ENCODE measurements at places on chromosomes 12 and 14.

- no peak overlapping the region for H3K4me3 ChIP-seq
- no peak for DNase-seq
- no peaks in the 10 kb centered on the region for H3K36me3 ChIP-seq
- no peaks in the 10 kb centered on the region for H3K4me1 ChIP-seq
- no peak overlapping the region for H3K27ac ChIP-seq
Observed at GRCh38 chr12:93121729-93122488, 192.8 kb upstream of the EEA1 start.

DNA sequence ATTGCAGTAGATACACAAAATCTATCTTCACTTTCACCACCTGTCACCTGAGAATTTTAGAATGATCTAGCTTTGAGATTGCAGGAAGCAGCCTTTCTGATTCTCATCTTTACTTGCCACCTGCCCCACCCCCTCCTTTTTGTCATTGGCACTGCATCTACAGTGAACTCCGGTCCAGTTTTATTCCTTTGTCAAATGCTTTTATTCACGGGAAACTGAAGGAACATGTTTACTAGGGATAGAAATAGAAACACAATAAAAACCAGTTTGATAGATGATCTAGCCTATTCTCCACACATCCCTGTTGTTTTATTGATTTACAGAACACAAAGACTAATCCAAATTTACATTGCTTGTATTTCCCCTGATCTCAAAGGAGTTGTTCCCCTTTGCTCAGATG, 471.7 kb upstream of the STXBP6 start:
- no peak overlapping the region for H3K4me3 ChIP-seq
- H3K4me1 ChIP-seq, result no peaks in the 10 kb centered on the region
- H3K27me3 ChIP-seq, result no peaks in the 10 kb centered on the region
- no peaks in the 10 kb centered on the region for H3K36me3 ChIP-seq

- H3K4me1 ChIP-seq, result peaks cover 14% of the 10 kb centered on the region
- no peak overlapping the region for H3K4me3 ChIP-seq
- H3K27me3 ChIP-seq, result no peaks in the 10 kb centered on the region
- peaks cover 4% of the 10 kb centered on the region for H3K36me3 ChIP-seq
Observed at GRCh38 chr12:46300910-46301309, 32.1 kb upstream of the SLC38A1 start.

DNA sequence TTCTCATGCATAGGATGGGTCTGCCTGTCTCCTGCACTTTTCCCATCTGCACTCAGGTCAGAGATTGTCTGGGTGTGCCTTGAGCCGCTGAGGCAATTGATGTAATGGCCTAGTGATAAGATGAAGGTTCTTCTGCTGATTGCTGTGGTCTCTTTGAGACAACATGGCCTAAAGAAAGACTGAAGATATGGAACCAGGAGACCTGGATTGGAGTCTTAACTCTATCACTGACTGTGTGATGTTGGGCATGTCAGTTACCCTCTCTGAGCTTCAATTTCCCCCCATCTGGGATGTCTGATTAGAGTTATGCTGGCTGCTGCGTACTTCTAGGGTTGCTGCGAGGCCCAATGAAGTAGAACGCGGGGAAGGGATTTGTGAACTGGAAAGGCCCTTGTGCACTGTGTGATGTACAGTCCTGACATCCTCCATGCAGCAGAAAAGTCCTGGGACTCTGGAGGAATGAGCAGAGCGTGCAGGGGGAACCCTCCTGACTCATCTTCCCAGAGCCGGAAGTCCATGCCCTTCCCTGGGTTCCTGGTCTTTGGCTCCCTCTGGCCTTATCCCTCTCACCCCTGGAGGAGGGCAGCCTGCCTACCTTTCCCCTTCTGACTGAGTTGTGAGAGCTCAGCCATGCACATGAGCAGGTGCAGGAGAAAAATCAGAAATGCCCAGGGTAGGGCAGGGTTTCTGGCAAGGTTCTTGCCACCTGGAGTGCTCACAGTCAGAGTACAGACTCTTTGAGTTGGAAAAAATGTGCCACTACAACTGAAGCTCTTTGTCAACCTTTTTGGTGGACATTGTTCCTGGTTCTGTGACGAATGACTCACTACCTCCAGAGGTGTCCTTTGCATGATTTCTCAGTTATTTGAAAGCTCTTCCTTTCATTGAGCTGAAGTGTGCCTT, 21.1 kb downstream of the PLEKHD1 start:
- DNase-seq, result no peak
- H3K4me3 ChIP-seq, result no peak overlapping the region
- H3K27ac ChIP-seq, result no peak overlapping the region
- no peaks in the 10 kb centered on the region for H3K36me3 ChIP-seq

DNA sequence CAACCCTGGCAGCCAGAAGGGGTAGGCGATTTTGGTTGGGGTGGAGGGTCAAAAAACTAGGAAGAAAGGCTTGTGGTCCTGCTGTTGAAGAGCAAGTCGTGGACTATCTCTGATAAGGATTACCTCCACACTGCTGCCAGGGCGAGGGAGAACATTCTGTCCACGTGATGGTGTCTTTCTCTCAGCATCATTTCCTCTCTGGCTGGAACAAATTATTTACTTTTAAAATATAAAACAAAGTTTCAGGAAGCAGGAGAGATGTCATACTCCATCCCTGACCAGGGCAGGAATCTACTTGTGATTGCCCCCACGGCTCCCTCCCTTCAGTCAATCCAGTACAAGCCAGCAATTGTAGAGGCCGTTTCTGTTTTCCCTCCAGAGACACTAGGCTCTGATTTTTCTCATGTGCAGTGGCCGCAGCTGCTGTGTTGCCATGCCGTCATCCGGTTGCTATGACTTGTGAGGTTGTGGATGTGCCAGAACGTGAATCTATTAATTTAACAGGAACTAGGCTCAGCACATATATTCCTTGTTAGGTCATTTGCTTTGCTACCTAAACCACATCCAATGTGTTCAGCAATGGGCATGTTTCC, 61.5 kb upstream of the PTGR2 start:
- peaks cover 39% of the 10 kb centered on the region for H3K4me1 ChIP-seq
- peak overlapping the region; percentile 46 for H3K27ac ChIP-seq
- peaks cover 3% of the 10 kb centered on the region for H3K36me3 ChIP-seq
- H3K27me3 ChIP-seq, result no peaks in the 10 kb centered on the region

GRCh38 chr12:109967383-109968031, 28.7 kb downstream of the GIT2 start:
- no peak overlapping the region for H3K4me3 ChIP-seq
- no peaks in the 10 kb centered on the region for H3K27me3 ChIP-seq
- peaks cover 15% of the 10 kb centered on the region for H3K36me3 ChIP-seq
- peaks cover 11% of the 10 kb centered on the region for H3K4me1 ChIP-seq
- peak overlapping the region; percentile 82 for H3K27ac ChIP-seq
- no peak for DNase-seq

DNA sequence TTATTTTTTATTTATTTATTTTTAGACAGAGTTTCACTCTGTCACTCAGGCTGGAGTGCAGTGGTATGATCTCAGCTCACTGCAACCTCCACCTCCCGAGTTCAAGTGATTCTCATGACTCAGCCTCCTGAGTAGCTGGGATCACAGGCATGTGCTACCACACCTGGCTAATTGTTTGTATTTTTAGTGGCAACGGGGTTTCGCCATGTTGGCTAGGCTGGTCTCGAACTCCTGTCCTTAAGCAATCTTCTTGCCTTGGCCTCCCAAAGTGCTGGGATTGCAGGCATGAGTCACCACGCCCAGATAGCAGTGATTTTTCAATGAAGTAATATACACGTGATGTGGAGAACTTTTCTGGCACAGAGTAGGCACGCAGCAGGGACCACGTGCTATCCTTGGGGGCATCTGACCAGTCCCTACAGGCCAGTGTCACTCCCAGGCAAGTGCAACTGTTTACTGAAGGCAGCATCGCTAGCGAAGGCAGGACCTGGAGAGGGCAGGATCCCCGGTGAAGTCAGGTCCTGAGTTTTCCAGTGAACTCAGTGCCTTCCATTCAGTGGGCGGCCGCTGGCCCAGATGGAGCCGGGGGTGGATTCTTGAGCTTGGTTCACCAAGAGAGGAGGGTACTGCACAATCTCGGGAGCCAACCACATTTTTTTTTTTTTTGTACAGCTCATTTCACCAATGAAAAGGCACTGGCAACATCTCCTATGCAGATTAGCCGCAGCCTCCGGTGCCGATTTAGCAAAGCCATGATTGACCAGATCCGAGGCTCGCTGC, 11.1 kb upstream of the CLMN start:
- H3K4me1 ChIP-seq, result no peaks in the 10 kb centered on the region
- H3K27me3 ChIP-seq, result peaks cover 4% of the 10 kb centered on the region
- H3K36me3 ChIP-seq, result no peaks in the 10 kb centered on the region
- no peak overlapping the region for H3K27ac ChIP-seq
- no peak overlapping the region for H3K4me3 ChIP-seq

DNA sequence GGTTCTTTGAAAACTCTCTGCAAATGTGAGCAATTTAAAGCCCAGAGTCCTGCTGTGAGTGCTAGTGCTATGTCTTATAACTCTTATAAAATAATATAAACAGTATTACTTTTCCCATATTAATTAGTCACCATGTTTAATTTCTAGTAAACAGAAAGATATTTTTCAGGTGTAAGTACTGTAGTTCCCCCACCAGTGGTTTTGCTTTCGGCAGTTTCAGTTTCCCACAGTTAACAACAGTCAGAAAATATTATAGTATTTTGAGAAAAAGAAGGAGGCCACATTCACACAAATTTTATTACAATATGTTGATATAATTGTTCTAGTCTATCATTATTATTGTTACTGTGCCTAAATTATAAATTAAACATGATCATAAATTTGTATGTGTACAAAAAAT, 800.5 kb downstream of the LRFN5 start:
- H3K36me3 ChIP-seq, result no peaks in the 10 kb centered on the region
- no peak overlapping the region for H3K4me3 ChIP-seq
- no peaks in the 10 kb centered on the region for H3K27me3 ChIP-seq
- no peaks in the 10 kb centered on the region for H3K4me1 ChIP-seq
- no peak for DNase-seq

DNA sequence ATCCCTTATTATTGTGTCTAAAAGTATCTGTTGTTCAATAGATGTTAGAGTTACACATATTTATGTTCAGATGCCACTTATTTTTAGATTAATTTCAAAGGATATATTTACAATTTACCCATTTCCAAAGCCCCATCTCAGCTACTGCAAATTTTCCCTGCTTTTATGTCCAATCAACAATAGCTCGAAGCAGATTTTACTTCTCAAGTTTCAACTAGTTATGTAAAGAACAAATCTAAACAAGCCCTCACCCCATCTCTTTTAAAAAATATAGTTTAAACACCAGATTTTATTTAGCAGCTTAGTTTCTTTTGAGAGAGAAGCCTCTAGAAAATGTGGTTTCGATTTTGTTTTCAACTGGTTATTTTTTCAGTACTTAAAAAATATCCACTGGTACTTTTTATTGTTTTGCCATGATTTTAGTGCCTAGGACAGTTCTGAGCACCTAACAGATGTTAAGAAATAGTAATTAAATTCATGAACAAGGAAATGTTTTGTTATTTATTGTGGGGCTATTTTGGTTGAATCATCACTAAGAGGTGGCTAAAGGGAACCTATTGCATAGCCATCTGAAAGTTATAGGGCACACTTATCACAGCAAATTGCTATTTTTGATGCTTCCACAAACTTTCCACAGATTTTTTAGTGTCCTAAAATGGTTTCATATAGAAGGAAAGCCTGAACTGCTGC, 96.2 kb upstream of the BMP4 start:
- DNase-seq, result no peak
- H3K4me1 ChIP-seq, result no peaks in the 10 kb centered on the region
- H3K4me3 ChIP-seq, result no peak overlapping the region
- H3K27me3 ChIP-seq, result no peaks in the 10 kb centered on the region
- no peaks in the 10 kb centered on the region for H3K36me3 ChIP-seq

- no peak overlapping the region for H3K4me3 ChIP-seq
- H3K36me3 ChIP-seq, result peaks cover 2% of the 10 kb centered on the region
- no peak for DNase-seq
- H3K4me1 ChIP-seq, result peaks cover 3% of the 10 kb centered on the region
- peaks cover 4% of the 10 kb centered on the region for H3K27me3 ChIP-seq
- no peak overlapping the region for H3K27ac ChIP-seq
Observed at GRCh38 chr12:124653169-124653931, 85.9 kb upstream of the NCOR2 start.

DNA sequence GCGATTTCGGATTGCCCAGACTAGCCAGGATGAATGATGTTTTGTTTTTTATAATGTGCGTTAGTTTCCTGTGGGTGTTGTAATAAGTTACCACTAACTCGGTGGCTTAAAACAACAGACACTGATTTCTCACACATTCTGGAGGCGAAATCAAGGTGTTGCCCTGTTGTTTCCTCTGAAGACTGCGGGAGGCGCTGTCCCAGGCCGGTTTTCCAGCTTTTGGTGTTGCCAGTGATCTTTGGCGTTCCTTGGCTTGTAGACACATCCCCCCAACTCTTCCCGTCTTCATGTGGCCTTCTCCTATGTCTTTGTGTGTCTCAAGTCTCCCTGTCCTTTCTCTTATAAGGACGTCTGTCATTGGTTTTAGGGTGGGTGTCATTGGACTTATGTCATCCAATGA, 267.7 kb downstream of the AACS start:
- H3K36me3 ChIP-seq, result no peaks in the 10 kb centered on the region
- H3K4me1 ChIP-seq, result no peaks in the 10 kb centered on the region
- no peak overlapping the region for H3K4me3 ChIP-seq
- no peak for DNase-seq

GRCh38 chr12:14384783-14385638, 19.5 kb downstream of the ATF7IP start:
- DNase-seq, result peak; percentile 53
- peaks cover 60% of the 10 kb centered on the region for H3K36me3 ChIP-seq
- peak overlapping the region; percentile 84 for H3K27ac ChIP-seq

DNA sequence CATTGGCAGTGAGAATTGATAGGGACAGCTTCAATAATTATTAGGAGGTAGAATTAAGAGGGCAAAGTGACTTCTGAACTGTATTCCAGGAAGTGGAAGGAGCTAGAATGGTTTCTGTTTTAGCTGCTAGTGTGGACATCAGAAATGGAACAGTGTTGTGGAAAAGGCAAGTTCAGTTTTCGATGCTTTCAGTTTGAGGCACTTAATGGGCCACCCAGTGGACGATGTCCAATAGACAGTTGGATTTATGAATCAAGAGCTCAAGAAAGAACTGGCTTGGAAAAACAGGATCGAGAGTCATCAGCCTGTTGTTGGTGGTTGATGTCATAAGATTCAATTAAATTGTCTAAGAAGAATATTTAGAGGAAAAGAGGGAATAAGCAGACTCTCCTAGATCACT, 136.3 kb downstream of the DYRK2 start:
- H3K36me3 ChIP-seq, result no peaks in the 10 kb centered on the region
- H3K27ac ChIP-seq, result no peak overlapping the region
- H3K4me1 ChIP-seq, result peaks cover 14% of the 10 kb centered on the region
- H3K27me3 ChIP-seq, result no peaks in the 10 kb centered on the region
- no peak for DNase-seq
- no peak overlapping the region for H3K4me3 ChIP-seq

GRCh38 chr12:26691234-26691970, 141.6 kb downstream of the ITPR2 start:
- H3K27me3 ChIP-seq, result no peaks in the 10 kb centered on the region
- no peak overlapping the region for H3K4me3 ChIP-seq
- DNase-seq, result no peak
- H3K36me3 ChIP-seq, result peaks cover 32% of the 10 kb centered on the region
- H3K27ac ChIP-seq, result no peak overlapping the region

Measured in activated naive CD8-positive, alpha-beta T cell treated with anti-CD3 and anti-CD28 coated beads for 36 hours (primary cell).